ENCODE measurements at places on chromosomes 11 and 22. TPM values are rescaled to one million over a fixed set of nuclear protein-coding genes. Genes with fewer than 3 reads are reported as not detected.

The ELFN2 gene
- total RNA-seq = not detected

DNA sequence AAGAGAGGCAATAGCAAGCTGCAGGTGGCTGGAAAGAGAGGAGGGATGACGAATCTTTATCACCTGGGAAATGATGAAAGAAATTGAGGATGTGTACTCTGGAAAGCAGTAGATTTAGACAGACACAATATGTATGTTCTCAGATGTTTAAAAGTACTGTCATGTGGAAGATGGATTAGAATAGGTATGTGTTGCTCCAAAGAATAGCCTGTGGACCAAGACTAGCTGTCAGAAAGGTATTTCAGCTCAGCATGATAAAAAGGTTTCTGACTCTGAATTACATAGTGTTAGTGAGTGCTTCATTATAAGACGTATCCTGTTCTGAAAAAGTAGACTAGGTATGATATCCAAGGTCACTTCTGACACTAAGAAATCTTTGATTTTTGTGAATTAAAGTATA is 322.4 kb downstream of the CNTN5 start:
- DNase-seq = no peak

GRCh38 chr11:67600324-67601029 is 6.3 kb upstream of the NDUFV1 start:
- no peak for DNase-seq

DNA sequence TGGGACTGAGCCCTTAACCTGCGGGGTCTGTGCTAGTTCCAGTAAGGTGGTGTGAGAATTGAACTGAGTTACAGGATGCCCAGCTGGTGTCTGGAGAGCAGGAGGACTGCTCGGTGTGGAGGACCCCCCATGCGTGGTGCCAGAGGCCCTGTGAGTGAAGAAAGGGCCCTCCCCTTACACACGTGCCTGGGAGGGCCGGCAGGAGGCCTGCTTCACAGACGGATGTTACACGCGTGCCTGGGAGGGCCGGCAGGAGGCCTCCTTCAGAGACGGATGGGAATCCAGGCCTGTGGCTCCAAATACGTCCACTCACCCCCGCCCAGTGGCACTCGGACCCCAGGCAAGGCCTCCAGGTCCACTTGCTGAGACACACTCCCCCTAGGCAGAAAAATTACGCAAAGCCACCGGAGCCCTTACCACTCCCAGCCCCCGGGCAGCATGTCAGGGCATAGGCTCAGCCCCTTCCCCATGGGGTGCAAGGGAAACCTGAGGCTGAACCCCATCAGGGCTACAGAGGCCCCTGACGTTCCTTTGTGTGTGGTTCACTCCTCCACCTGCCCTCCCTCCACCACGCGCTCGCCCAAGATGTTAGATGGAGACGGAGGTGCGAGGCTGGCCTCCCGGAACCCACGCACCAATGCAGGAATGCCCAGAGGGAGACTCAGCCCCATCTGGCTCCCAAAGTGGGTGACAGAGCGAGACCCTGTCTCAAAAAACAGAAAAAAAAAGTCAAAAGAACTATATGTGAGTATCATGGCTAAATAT is 227.8 kb downstream of the BRD1 start:
- no peak for DNase-seq

The CD6 gene
- total RNA-seq = 0.69 TPM

The TMEM191B gene
- 11.6 TPM for total RNA-seq

GRCh38 chr22:44599500-44600140 is 101.6 kb upstream of the RTL6 start:
- DNase-seq = no peak

- no peak for DNase-seq
These were observed 13.9 kb downstream of the PGR start for GRCh38 chr11:101115671-101116160.

DNA sequence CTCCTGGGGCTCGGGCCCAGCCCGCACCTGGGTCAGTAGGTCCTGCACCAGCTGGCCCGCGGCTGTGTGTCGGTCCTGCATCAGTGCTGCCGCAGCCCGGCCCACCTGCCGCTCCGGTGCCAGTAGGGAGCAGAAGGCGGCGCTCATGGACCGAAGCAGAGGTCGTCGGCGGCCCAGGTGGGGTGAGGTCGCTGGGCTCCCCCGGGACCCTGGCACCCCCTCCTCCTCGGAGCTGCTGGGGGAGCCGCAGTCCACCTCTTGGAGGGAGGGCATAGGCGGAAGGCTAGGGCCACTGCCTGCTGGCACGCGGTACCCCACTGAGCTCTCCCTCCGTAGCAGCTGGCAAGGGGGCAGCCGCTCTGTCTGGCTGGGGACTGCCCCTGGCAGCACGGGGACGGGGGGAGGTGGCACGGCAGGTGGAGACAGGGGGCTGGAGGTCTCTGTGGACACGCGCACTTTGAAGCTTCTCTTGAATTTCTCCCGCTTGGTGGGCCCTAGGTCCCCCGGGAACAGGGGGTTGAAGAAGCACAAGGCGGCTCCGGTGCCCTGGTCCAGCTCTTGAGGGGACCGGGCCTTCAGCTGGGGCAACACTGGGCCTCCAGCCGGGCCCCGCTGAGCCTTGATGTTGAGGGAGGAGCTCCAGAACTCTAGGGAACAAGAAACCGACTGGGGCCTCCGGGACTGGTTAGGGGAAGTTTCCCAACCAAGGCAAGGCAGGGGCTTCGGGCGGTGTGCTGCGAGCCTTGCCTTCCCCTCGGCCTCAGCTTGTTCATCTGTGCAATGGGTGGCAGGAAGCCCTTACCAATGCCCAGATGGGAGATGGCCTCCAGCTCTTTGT is 1.4 kb downstream of the RIN1 start:
- no peak for DNase-seq

GRCh38 chr22:44260216-44261035 is 52.3 kb downstream of the SHISAL1 start:
- peak; percentile 3 for DNase-seq

DNA sequence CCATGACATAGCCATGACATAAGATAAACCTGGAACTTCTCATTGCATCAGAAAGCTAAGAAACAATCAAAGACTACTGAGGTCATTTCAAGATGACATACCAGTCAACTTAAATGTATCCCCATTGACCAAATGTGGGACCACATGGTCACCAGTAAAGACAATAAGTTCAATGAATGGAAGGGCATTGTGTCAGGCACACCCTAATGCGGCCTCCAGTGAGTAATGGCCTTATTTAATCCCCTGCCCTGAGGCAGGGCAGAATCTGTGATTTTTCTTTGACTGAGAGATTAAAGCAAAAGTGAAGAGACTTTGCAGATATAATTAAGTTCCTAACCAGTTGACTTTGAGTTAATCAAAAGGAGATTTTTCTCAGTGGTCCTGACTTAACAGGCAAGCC is 17.3 kb upstream of the SYT8 start:
- DNase-seq = no peak

The IFITM5 gene
- not detected for total RNA-seq

- DNase-seq = no peak
These were observed 432.8 kb upstream of the B3GAT1 start for GRCh38 chr11:134844838-134845237.

DNA sequence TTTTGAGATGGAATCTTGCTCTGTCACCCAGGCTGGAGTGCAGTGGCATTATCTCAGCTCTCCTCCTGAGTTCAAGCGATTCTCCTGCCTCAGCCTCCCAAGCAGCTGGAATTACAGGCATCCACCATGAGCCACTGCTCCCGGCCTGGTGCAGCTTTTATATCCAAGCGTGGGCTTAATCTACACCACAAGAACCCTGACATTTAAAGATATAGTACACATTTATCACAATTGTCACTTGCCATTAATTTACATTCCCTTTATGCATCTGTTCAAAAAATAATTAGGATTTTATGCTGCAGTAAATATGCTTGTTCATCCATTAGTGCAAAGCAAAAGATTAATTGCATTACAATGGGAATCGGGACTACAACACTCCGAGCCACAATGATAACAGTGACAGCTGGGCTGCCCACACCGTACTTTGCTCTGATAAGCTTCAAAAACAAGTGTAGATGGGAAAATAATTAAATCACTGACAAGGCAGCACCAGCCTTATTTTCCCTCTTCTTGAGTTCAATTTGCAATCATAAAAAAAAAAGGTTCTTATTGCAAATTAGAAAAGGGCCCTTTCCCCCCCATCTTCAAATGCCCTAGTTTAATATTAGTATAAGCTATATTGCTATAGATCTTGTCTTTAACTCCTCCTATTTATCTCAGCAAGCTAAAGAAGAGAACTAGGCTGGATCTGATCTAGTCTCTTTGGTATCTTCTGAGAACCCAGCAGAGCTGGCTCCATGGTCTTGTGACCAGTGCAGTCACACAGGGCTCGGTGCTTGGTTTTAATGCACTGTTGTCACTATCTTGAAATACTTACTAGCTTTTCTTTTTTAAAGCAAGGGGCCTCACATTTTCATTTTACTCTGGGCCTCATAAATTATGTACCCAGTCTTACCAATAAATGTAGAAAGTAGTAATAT is 206.2 kb upstream of the LRRC4C start:
- DNase-seq = no peak

DNA sequence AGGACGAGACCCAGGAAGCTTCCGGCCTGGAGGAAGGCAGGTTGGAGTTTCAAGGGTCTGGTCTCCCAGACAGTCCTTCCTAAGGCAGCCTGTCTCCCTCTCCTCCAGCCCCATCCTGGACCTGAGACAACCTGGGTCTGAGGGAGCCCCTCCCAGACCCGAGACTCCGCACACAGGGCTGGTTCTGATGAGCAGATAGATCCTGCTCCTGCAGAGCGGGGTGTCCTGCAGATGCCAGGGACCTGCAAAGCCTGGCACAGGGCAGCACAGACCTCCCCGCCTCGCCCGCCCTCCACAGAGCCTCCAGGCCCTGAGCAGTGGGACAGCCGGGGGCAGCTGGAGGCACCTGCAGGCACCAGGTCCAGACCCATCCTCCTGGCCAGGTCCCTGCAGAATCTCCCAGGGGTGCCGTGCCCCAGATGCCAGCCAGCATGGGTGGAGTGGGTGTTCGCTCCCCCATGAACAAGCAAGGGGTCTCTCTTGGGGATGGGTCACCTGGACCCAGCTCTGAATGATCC is 7.8 kb downstream of the PIM3 start:
- DNase-seq = peak; percentile 35

The FBXO3 gene
- total RNA-seq = 37.6 TPM

GRCh38 chr11:105719073-105719822 is 109.4 kb downstream of the GRIA4 start:
- no peak for DNase-seq

DNA sequence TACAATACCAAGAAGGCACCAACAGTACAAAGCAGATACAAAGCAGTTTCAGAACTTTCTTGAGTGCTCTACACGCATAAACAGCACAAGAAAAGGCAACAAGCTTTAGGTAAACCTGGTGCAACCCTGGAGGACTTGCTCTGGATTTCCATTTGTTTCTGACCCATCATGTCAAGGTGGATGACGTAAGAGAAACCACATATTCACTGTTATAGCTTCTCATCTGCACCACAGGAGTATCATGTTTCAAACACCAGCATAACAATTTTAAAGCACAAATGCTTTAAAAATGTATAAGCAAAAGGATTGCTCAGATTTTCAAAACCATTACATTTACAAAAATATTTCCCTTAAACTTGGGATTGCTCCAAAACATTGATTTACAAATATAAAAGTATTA is 25.0 kb upstream of the YPEL1 start:
- no peak for DNase-seq

- no peak for DNase-seq
These were observed 251.3 kb upstream of the CCDC179 start for GRCh38 chr11:23111527-23111926.

GRCh38 chr22:35349368-35349703 is 31.6 kb upstream of the HMOX1 start:
- DNase-seq = no peak
